Vagina (tissue), 2 donors: ENCODE measurements at places on chromosomes 5 and 9. TPM values are rescaled to one million over a fixed set of nuclear protein-coding genes. Genes with fewer than 3 reads are reported as not detected.

FOXD4L5 gene
- not detected for total RNA-seq

CDKN2B-AS1 gene
- 5.9 TPM for total RNA-seq

SLC25A2 gene
- not detected for total RNA-seq

SPAG8 gene
- not detected for total RNA-seq

ADAMTS12 gene
- 7.6 TPM for total RNA-seq

QRFP gene
- total RNA-seq, result not detected

DIRAS2 gene
- total RNA-seq, result not detected

PRSS3 gene
- total RNA-seq, result 7.6 TPM

CCL28 gene
- 0.74 TPM for total RNA-seq

RASEF gene
- total RNA-seq, result 7.6 TPM

SH3GLB2 gene
- total RNA-seq, result 86.2 TPM
